Left cardiac atrium (tissue), 4 donors: ENCODE measurements at places on chromosomes 5 and 9. TPM values are rescaled to one million over a fixed set of nuclear protein-coding genes. Genes with fewer than 3 reads are reported as not detected.

Gene FOXD4L5
- 0.10 TPM for total RNA-seq

Gene C5orf52
- not detected for total RNA-seq

Gene GABRB2
- 1.4 TPM for total RNA-seq

Gene ARID3C
- total RNA-seq: not detected

Gene IFNB1
- total RNA-seq: not detected

Gene PCDHB13
- 5.3 TPM for total RNA-seq

Gene DNAJB5
- total RNA-seq: 31.2 TPM

Gene OR1Q1
- total RNA-seq: not detected

Gene CTSV
- total RNA-seq: 0.21 TPM

Gene PAX5
- 0.10 TPM for total RNA-seq

Gene EQTN
- total RNA-seq: not detected

Gene BAG1
- 152 TPM for total RNA-seq
